Activated T-helper 1 cell treated with Interleukin-2 at 50 U/mL for 16 hours (primary cell): ENCODE measurements at places on chromosomes 2 and 18.

- no peak for DNase-seq
These were observed 1.3 kb downstream of the PIAS2 start for GRCh38 chr18:46915800-46916550.

DNA sequence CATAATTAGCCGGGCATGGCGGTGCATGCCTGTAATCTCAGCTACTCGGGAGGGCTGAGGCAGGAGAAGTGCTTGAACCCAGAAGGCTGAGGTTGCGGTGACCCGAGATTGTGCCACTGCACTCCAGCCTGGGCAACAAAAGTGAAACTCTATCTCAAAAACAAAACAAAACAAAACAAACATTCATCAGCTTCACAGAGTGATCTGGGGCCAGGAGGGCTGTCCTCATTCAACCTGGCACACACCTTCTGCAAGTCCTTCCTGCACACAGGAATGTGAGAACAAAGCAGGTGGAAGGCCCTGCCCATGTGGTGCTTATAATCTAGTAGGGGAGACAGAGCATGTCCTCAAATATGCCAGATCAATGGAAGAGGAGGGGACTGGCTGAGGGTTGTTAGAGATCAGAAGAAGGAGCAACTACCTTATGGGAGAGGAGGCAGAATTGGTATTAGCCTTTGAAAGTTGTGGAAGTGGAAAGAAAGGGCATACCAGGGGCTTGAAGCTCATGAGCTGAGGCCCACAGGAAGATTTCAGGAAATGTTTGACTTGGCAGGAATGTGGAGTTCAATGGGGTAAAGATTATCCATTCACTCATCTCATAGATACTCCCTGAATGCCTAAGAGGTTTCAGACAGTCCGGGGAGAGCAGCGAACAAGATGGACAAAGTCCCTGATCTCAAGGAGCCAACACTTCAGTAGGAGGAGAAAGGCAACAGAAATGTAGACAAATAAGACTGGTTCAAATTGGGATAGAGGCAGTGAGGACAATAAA lies 155.3 kb upstream of the SIX3 start:
- DNase-seq: no peak

DNA sequence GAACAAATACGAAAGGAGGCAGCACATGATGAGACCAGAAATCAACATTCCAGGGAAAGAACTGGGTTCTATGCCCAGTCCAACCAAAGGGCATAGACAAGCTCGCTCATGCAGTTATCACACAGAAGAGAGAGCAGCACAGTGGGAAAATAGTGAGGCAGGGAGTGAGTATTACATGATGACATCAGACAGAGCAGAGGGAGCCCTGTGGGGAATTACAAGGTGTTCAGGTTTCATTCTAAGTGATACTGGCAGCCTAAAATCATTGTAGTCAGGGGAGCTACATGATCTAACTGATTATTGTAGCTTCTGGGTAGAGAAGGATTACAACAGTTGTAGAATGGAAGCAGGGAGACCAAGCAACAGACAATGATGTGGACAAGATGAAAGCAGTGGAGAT lies 658.5 kb downstream of the ARHGAP15 start:
- DNase-seq: no peak

- DNase-seq: no peak
These were observed 465.1 kb downstream of the TGIF1 start for GRCh38 chr18:3914833-3915610.
